ENCODE measurements at places on chromosomes 3 and 15.

DNA sequence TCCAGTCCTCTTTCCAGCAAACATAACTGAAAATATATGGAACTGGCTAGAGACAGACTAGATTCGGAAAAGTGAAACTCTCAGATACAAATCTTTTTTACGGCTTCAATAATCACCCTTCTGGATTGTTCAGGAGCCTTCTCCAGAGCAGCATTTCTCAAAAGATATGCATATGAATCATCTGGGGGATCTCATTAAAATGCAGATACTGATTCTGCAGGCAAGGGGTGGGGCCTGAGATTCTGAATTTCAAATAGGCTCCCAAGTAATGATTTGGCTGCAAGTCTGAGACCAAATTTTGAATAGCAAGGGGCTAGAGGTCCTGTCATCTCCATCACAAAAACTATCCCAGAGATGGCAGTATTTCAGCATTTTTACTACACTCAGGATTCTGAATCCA is 165.4 kb downstream of the CTNNB1 start:
- no peak for DNase-seq

GRCh38 chr3:127204841-127205582 is 12.1 kb downstream of the PRR23E start:
- DNase-seq: no peak

GRCh38 chr15:60903211-60903610 is 325.9 kb downstream of the RORA start:
- no peak for DNase-seq

GRCh38 chr3:15359677-15360397 is 27.5 kb upstream of the SH3BP5 start:
- DNase-seq: no peak

GRCh38 chr3:50450209-50450921 is 53.1 kb downstream of the CACNA2D2 start:
- peak; percentile 10 for DNase-seq

DNA sequence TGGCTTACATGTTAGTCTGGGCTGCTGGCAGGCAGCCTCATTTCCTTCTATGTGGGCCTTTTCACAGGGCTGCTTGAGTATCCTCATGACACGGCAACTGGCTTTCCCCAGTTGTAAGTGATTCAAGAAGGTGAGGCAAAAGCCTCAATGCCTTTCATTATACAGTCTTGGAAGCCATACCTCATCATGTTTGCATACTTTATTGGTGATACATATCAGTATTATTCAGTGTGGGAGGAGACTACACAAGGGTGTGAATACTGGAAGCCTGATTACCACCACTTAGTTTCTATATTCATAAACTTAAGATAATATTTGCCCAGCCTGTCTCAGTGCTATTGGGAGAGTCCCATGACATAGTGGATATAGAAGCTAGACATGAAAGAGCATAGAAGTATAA is 346.8 kb downstream of the SOX2 start:
- DNase-seq: no peak

DNA sequence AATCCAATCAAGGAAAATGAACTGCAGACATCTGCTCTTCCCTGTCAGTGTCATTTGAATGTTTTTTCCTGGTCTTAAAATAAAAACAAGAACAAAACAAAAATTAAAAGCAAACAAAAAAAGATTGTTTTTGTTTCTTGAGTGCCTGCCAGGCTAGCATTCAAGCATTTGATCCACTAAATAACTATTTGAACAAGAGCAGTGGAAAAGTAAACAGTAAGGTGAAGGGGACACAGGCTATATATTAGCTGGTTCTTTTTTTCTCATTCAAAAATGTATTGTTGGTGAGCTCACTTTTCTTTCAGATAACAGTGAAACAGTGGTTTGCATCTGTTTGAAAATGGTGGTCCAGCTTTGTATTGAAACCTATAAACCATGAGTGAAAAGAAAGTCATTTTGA is 586.9 kb upstream of the SGO1 start:
- no peak for DNase-seq

- no peak for DNase-seq
Measured at GRCh38 chr15:90097475-90097874, 4.8 kb downstream of the IDH2 start.

GRCh38 chr15:41506796-41507341 is 6.8 kb downstream of the LTK start:
- no peak for DNase-seq

GRCh38 chr3:117873249-117873600 is 1161.4 kb downstream of the IGSF11 start:
- no peak for DNase-seq

DNA sequence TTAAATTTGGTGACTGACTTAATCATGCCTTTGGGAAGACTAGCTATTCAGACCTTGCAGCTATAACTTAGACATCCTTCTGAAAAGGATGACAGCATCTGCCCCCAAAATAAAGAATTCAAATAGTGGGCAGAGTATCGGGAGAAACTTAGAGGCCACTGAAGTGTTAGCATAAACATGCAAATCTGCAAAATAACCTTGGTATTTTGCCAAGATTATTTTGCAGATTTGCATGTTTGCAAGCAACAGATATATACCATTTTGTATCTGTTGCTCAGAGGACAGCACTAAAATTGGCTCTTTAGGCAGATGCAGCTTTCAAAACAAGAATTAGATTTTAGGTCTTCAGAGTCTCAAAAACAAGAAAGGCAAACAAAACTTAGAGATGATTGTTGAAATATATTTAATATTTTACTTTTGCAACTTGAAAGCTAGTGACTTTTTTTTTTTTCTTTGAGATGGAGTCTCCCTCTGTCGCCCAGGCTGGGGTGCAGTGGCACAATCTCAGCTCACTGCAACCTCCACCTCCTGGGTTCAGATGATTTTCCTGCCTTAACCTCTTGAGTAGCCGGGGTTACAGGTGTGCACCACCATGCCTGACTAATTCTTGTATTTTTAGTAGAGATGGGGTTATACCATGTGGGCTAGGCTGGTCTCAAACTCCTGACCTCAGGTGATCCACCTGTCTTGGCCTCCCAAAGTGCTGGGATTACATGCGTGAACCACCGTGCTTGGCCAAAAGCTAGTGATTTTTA is 47.8 kb downstream of the KBTBD8 start:
- DNase-seq: no peak

GRCh38 chr3:40663280-40663679 is 138.5 kb downstream of the ZNF621 start:
- no peak for DNase-seq

DNA sequence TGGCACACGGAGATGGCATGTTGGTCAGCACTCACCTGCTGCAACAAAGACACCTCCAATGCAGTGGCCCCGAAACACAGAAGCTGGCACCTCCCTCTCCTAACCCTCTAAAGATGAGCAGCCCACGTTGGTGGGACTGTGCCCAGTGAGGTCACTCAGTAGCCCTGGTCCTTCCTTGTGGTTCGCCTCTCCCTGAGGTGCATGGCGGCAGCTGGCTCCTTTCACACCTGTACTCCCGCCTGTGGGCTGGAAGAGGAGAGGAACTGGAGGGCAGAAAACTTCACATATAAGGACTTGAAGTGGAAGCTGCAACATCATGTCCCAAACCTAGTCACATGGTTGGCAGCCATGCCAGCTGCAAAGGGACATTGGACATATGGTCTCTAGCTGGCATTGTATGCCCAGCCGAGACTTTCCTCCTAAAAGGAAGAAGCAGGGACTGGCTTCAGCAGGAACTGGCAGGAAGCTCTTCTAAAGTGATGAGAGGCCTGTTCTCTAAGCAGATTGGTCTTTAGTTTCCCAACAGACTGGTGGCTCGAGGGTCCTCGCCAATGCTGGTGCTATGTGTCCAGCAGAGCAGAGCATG is 10.8 kb upstream of the C3orf22 start:
- DNase-seq: no peak

Measured in stimulated activated CD4-positive, alpha-beta T cell treated with anti-CD3 and anti-CD28 coated beads, Interleukin-1b, Interleukin-23, amount 100 ng/mL, for 1 hour (primary cell).